ENCODE measurements at places on chromosomes 5 and 9. TPM values are rescaled to one million over a fixed set of nuclear protein-coding genes. Genes with fewer than 3 reads are reported as not detected.

Gene TMEM252
- not detected for total RNA-seq

Gene BSPRY
- 7.7 TPM for total RNA-seq

Gene AFF4
- 50.9 TPM for total RNA-seq

Gene PLAC8L1
- total RNA-seq = not detected

Gene KLHL3
- total RNA-seq = 11.7 TPM

Gene HABP4
- 9.9 TPM for total RNA-seq

Gene LCN15
- 0.54 TPM for total RNA-seq

Gene CCL21
- not detected for total RNA-seq

Gene SOWAHA
- 0.52 TPM for total RNA-seq

Gene SLC1A3
- total RNA-seq = 27.2 TPM

Gene PRR16
- total RNA-seq = 0.62 TPM

Gene DIRAS2
- 0.28 TPM for total RNA-seq

Gene TMEM215
- 1.2 TPM for total RNA-seq

Gene PCDHB15
- 8.0 TPM for total RNA-seq

Gene SERF1A
- 21.8 TPM for total RNA-seq

Gene PCDHB16
- 2.4 TPM for total RNA-seq

Gene SLC34A1
- total RNA-seq = 0.31 TPM

Gene ZNF608
- total RNA-seq = 39.7 TPM

DNA sequence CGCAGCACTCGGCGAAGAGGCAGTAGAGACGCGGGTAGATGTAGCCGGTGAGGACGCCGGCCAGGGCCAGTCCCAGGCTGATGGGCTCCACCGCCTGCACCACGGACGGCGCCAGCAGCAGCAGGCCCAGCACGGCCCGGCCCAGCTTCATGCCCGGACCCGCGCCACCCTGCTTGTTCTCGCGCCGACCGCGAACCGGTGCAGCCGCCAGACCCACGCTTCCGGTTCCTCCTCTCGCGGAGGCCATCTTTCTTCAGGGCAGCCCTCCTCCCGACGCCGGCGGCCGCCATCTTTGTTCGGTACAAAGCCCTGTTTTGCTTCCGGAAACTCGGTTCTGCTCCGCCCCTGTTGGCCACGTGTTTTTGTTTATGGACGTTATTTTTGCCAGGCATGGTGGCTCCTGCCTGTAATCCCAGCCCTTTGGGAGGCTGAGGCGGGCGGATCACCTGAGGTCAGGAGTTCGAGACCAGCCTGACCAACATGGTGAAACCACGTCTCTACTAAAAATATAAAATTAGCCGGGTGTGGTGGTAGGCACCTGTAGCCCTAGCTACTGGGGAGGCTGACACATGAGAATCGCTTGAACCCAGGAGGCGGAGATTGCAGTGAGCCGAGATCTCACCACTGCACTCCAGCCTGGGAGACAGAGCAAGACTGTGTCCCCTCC, at the start of gene TOR1A:
TOR1A (minus strand) TSS at position 202 of the 667 bp plus-strand sequence; CDS start at position 151, 51 bp downstream.
- no peaks in the 10 kb centered on the region for H3K4me1 ChIP-seq
- peak within 1 kb of the TSS; percentile 79 for H3K4me3 ChIP-seq
- peak; percentile 97 for DNase-seq
- 0 out of 2 replicates have a peak within 1 kb of the TSS, but pooled peaks have one; percentile 55 for H3K27ac ChIP-seq
- peaks cover 28% of the 10 kb centered on the region for H3K36me3 ChIP-seq

DNA sequence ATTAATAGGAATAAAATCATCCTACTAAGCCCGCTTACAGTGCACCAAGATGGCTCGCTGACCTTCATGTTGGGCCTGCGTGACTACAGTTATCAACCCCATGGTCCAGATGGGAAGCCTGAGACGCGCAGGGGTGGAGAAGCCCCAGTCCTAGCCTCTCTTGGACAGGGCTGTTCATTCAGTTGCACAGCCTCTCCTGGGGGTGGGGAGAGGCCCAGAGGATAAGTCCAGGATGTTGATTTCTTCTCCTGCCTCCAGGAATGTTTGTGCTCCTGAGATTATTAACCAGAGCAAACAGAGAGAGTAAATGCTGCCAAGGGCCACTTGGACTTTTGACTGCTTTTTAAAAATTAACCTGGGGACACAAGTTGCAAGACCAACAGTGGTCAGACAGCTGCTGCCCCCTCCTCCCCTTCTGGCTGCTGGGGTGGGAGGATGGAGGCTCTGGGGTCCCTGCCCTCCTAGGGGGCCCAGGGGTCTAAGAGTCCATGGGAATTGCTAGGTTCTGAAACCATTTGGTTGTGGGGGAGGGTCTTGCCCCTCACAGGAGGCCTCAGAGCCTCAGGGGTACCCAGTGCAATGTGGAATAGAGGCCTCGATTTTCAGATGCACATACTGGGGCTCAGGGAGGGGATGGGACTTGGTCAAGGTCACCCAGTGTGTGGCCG, 2.8 kb upstream of the AMBP start:
- no peaks in the 10 kb centered on the region for H3K36me3 ChIP-seq
- DNase-seq = no peak
- no peak overlapping the region for H3K4me3 ChIP-seq

- no peaks in the 10 kb centered on the region for H3K36me3 ChIP-seq
- no peak for DNase-seq
- no peak overlapping the region for H3K4me3 ChIP-seq
- no peaks in the 10 kb centered on the region for H3K4me1 ChIP-seq
Measured at GRCh38 chr5:17329571-17329970, 112.1 kb downstream of the BASP1 start.

GRCh38 chr5:87770016-87770570, 357.4 kb upstream of the CCNH start:
- H3K27me3 ChIP-seq = no peaks in the 10 kb centered on the region
- H3K36me3 ChIP-seq = no peaks in the 10 kb centered on the region
- DNase-seq = no peak
- no peak overlapping the region for H3K27ac ChIP-seq

DNA sequence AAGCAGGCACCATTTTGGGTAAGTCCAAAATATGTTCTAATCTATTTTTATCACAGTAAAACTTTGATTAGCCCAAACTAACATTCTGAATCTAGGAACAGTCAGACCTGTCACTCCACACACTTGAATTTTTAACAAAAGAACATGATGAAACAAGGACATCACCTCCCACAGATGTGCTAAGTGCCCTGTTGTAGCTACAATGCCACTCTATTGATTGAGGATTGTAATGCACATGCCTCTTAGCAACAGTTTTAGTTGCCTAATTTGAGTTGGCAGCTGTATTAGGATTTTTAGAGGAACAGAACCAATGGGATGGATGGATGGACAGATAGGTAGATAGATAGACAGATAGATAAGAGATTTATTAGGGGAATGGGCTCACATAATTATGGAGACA, 20.3 kb upstream of the RNF20 start:
- no peaks in the 10 kb centered on the region for H3K36me3 ChIP-seq
- no peaks in the 10 kb centered on the region for H3K27me3 ChIP-seq
- H3K4me3 ChIP-seq = no peak overlapping the region
- H3K27ac ChIP-seq = peak overlapping the region; percentile 35
- H3K4me1 ChIP-seq = peaks cover 41% of the 10 kb centered on the region

DNA sequence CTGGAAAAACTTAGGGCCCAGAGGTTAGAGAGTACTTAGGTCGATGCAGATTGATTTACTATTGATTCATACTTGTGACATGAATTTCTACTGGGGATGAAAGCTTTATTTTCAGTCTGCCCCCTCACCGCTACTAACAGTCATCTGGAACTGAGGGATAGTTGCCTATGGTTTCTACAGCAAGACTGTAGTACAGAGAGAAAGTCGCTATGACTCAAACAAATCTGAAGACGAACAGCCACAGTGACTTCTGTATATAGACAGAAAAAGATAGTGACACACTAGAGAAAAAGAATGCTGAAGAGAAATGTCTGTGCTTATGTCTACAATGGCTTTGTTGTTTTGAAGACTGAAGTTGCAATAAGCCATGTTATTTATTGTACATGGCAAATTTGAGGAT, 17.3 kb downstream of the OR13D1 start:
- H3K4me3 ChIP-seq = no peak overlapping the region
- no peaks in the 10 kb centered on the region for H3K4me1 ChIP-seq
- DNase-seq = no peak
- no peaks in the 10 kb centered on the region for H3K27me3 ChIP-seq
- H3K27ac ChIP-seq = no peak overlapping the region

- H3K27ac ChIP-seq = no peak overlapping the region
- H3K4me3 ChIP-seq = no peak overlapping the region
Measured at GRCh38 chr9:117073539-117074341, 341.1 kb downstream of the ASTN2 start.

DNA sequence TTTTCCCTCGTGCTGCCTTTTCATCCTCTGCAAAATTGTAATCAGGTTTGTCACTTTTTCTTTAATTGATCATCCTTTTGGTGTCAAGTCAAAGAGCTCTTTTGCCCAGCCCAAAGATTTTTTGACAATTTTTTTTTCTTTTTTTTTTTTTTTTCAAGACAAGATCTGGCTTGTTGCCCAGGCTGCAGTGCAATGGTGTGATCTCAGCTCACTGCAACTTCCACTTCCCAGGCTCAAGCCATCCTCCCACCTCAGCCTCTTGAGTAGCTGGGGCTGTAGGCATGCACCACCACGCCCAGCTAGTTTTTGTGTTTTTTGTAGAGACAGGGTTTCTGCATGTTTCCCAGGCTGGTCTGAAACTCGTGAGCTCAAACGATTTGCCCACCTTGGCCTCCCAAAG, 36.7 kb downstream of the CDK7 start:
- H3K4me3 ChIP-seq = no peak overlapping the region
- peaks cover 37% of the 10 kb centered on the region for H3K36me3 ChIP-seq
- no peak for DNase-seq
- no peaks in the 10 kb centered on the region for H3K27me3 ChIP-seq
- H3K4me1 ChIP-seq = no peaks in the 10 kb centered on the region

DNA sequence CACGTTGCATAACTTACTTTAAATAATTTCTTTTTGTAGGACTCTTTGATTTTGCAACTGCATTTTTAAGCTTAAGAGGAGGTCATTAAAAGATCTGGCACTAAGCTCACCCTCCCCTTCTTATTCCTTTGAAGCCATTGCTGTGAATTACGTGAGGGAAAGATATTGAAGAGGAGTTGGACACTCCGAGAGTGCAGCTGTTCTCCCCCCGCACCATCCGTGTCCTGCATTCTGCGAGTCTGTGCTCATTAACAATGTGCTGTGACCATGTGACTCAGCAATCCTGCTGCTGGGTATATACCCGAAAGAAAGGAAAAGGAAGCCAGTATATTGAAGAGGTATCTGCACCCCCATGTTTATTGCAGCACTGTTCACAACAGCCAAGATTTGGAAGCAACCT, 40.0 kb downstream of the NXNL2 start:
- DNase-seq = no peak
- H3K27ac ChIP-seq = no peak overlapping the region
- 0 out of 2 replicates have a peak, but pooled peaks cover 5% of the 10 kb centered on the region for H3K4me1 ChIP-seq
- no peaks in the 10 kb centered on the region for H3K36me3 ChIP-seq
- no peak overlapping the region for H3K4me3 ChIP-seq

- no peaks in the 10 kb centered on the region for H3K36me3 ChIP-seq
- DNase-seq = no peak
- no peak overlapping the region for H3K27ac ChIP-seq
- H3K27me3 ChIP-seq = no peaks in the 10 kb centered on the region
- H3K4me1 ChIP-seq = no peaks in the 10 kb centered on the region
Measured at GRCh38 chr5:167057665-167058064, 1233.8 kb upstream of the WWC1 start.

- no peak overlapping the region for H3K4me3 ChIP-seq
- H3K27me3 ChIP-seq = no peaks in the 10 kb centered on the region
- no peak overlapping the region for H3K27ac ChIP-seq
- H3K36me3 ChIP-seq = no peaks in the 10 kb centered on the region
- H3K4me1 ChIP-seq = no peaks in the 10 kb centered on the region
Measured at GRCh38 chr5:56746553-56747339, 68.6 kb upstream of the MAP3K1 start.

DNA sequence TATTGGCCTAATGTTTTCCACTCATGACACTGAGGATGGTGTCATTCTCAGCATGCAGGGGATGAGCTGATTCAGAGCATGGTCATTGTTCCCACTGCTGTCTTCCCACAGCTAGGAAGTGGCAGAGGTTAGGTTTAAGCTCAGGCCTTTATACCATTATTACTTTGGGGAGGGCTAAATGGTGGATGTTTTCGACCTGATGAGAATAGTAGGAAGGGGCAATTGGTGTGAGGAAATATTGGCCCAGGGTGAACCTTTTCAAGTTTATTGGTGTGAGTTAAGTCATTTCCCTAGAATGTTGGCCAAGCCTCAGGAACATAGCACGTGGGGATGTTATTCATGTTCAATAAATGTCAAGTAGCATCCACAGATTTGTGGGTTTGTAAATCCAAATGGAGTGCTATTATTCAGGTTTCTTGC, 59.6 kb downstream of the ARHGAP26 start:
- no peak for DNase-seq
- H3K27ac ChIP-seq = no peak overlapping the region
- peaks cover 41% of the 10 kb centered on the region for H3K4me1 ChIP-seq
- H3K36me3 ChIP-seq = no peaks in the 10 kb centered on the region
- H3K27me3 ChIP-seq = no peaks in the 10 kb centered on the region

DNA sequence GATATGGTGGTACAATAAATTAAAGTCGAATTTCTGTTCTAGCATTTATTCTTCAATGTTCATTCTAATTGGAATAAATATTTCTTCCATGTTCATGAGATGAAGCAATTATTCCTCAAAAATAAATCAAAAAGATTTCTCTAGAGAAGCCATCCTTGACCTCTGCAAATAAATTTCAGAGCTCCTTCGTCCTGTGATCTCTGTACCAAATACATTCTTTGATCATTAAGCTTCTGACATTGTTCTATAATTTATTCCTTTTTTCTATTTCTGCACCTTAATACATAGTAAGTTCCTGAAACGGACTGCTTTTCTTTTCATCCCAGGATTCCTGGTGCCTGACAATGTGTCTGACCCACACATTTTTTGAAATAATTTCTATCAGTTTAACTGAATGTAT, 1039.3 kb upstream of the TYRP1 start:
- H3K4me1 ChIP-seq = no peaks in the 10 kb centered on the region
- H3K27ac ChIP-seq = no peak overlapping the region
- no peaks in the 10 kb centered on the region for H3K36me3 ChIP-seq
- no peak overlapping the region for H3K4me3 ChIP-seq

DNA sequence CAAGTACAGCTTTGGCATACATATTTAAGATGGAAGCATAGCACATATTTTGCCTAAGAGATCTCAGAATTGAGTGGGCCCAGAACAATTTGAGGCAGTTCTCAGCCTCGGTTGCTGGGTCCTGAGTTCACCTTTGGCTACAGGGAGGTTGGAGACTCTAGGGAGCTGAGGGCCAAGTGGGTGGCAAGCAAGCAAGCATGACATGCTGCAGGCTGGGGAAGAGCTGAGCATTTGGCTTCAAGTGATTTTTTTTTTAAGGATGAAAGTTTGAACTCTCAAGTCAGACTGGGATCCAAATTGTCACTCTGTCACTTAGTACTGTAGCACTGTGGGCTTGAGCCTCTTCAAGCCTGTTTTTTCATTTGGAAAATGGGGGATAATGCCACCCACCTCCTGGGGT, 160.5 kb downstream of the MED27 start:
- no peak for DNase-seq
- no peaks in the 10 kb centered on the region for H3K27me3 ChIP-seq

GRCh38 chr5:16364910-16365309, 100.7 kb downstream of the ZNF622 start:
- H3K4me3 ChIP-seq = no peak overlapping the region
- H3K4me1 ChIP-seq = no peaks in the 10 kb centered on the region
- no peak overlapping the region for H3K27ac ChIP-seq

GRCh38 chr5:32600054-32600622, 14.8 kb downstream of the SUB1 start:
- no peak for DNase-seq
- H3K27me3 ChIP-seq = no peaks in the 10 kb centered on the region
- H3K4me3 ChIP-seq = no peak overlapping the region
- no peak overlapping the region for H3K27ac ChIP-seq
- no peaks in the 10 kb centered on the region for H3K4me1 ChIP-seq
- peaks cover 41% of the 10 kb centered on the region for H3K36me3 ChIP-seq

Data from GM23338 (cell line).